ENCODE measurements at places on chromosomes 13 and 19.

DNA sequence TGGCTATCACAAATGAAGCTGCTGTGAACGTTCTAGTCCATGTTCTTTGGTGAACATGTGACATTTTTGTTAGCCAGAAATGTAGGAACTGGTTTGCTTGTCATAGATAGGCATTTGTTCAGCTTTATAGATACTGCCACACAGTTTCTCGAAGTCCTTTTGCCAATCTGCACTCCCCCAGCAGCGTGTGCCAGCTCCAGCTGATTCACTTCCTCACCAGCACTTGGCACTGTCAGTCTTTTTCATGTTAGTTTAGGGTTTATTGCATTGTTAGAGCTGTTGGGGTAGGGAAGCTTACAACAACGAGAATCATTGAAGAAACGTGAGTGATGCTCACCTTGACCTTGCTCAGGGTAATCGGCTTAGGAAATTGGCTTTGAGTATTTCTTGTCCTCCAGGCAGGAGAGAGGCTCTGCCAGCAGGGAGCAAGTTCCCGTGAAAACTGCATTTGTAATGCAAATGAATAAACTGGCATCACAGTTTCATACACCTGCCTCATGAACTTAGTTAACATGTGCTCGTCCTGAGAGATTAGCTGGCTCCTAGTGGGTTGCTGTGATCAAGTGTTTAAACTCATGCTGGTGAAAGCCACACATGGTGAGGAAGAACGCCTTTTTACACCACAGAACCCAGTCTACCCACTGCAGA is 83.9 kb downstream of the ING1 start:
- no peak for DNase-seq

DNA sequence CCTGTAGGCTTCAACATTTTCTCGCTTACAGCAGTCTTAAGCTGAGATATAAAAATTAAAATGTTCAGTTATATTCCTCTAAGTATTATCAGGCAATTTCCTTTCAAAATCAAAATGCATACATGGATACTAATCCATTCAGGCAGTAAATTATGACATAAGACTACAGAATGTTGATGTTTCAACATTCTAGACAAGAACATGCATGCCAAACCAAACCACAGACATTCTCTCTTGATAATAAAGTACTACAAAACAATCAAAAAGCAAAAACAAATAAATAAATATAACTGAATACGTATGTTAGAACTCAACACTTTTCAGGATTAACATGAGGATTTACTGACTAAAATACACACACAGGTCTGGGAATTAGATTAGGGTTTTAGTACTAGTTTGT is 7.7 kb downstream of the DIS3 start:
- DNase-seq = no peak

DNA sequence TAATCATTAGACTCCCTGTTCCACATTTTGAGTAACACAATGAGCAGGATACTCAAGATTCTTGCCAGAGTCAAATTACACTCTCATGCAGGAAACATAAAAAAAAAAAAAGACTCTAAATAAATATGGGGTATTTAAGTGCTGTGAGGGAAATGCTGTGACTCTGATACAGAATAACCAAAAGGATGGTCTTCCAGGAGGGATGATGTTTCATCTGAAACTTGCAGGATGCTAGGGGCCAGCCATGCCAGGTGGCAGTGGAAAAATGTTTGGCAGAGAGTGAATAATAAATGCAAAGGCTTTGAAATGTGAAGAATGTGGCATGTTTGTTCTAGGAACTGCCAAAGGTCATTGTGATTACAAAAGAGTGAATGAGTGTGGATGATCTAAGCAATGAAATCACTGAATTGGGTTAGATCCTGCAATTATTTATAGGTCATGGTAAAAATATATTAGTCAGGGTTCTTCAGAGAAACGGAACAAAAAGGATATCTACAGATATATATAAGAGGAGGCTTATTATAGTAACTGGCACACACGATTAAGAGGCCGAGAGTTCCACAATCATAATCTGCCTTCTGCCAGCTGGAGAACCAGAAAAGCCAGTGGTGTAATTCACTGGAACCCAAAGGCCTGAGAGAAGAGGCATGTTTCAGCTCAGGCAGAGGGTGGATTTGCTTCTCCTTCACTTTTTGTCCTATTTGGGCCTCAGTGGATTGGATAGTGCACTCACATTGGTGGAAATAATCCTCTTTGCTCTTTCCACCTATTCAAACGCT is 1832.8 kb upstream of the MIR17HG start:
- DNase-seq = no peak

DNA sequence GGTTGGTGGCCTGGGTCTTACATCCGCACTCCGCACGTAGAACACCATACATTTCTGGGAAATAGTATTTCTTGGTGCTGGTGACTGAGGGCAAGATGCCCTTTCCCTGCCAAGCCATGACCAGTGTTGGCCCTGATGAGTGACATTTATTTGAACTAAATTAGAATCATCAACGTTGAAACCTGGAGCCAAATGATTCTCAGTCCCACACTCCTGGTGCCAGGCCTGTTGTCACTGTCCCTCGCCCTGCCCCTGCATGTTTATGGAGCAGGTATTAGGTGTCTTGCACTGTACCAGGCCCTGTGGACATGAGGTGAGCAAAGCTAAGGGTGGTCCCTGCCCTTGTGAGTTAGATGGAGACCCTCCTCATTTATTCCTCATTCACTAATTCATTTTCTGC is 5.8 kb downstream of the CHST8 start:
- DNase-seq = no peak

GRCh38 chr19:36115453-36116343 is at the start of gene TBCB:
Gene TBCB, plus strand, starts transcription at chr19:36115468. Its CDS starts 93 bp downstream, at chr19:36115561.
- DNase-seq = no peak

GRCh38 chr13:41897126-41897525 is 63.8 kb downstream of the VWA8 start:
- no peak for DNase-seq

DNA sequence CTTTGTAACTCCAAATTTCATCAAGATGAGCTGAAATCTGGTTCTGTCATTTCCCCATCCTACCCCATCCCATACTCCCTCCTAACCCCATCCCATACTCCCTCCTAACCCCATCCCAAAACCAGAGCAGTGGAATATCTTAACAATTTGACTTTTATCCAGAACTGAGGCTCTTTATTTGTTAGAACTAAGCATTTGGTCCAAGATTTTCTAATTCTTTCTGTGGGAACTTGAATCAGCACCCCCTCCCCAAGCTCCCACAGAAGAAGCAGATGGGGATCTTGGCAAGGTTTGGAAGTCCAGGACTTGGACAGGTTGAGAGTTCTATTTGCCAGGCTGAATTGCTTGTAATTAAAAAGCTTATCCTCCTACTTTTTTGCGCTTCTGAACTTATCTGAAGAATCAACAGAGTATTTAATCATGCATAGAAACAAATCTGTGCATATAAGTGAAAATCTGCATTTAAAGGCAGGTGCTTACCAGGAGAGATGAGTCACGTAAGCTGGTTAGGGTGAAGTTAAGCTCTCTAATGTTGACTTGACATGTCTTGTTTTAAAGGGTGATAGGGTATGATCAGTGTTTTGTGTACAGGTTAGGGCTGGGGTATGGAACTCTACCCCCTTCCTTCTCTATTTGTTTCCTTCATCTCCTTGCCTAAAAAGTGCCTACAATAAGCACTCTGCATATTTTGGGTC is 111.1 kb downstream of the COG6 start:
- no peak for DNase-seq

DNA sequence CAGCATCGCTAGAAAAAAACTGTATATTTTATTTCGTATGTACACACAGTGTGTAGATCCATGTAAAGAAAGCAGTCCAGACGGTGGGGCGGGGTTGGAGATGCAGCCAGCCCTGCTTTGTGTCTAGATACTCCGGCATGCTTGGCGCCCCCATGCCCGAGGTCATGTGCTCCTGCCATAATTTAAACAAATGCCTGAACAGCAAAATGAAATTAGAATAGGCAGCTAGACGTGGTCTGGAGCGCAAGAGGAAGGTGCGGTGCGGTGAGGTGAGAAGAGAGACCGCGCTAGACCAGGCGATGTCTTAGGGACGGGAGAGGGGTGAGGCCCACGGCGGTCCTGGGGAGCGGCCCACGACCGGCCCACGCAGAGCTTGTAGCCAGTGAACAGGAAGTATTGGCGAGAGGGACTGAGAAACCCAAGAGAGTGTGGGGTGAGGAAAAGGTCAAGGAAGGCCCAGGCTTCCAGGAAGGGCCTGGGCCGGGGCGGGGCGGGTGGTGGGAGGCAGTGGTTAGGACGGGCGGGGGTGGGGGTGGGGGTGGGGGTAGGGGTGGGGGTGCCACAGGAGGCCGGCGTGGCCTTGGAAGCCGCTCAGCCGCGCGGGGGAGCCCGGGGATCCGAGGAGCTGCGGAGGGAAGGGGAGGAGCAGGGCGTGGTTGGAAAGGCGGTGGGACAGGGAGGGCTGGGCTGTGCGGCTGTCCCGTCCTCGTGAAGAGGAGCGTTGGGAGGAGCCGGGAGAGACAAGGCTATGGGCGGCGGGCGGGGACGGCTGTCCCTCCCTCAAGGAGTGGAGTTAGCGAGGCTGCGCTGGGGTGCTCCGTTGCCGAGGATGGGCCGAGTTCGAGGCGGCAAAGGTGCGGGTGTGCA is 254.7 kb upstream of the SGCG start:
- no peak for DNase-seq

DNA sequence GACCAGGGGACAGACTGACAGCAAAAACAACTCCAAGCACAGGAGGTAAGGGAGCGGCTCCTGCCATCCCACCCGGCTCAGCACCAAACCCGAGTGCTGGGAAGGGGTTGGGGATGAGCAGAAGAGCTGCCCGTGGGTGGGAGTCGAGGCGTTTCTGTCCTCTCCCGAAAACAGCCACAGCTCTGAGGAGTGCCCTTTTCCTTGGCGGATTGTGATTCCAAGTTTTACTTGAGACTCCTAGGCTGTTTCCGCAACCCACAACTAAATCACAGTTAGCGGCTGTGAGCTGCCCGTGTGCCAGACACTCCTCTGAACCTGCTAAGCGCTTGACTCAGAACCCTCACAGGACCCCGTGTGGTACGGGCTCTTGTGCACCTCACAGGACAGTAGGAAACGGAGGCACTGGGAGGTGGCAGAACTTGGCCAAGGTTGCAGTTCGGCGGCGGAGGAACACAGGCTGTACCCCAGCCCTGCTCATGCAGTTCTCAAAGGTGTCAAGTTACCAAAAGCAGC is 21.4 kb downstream of the CFAP97D2 start:
- DNase-seq = no peak

DNA sequence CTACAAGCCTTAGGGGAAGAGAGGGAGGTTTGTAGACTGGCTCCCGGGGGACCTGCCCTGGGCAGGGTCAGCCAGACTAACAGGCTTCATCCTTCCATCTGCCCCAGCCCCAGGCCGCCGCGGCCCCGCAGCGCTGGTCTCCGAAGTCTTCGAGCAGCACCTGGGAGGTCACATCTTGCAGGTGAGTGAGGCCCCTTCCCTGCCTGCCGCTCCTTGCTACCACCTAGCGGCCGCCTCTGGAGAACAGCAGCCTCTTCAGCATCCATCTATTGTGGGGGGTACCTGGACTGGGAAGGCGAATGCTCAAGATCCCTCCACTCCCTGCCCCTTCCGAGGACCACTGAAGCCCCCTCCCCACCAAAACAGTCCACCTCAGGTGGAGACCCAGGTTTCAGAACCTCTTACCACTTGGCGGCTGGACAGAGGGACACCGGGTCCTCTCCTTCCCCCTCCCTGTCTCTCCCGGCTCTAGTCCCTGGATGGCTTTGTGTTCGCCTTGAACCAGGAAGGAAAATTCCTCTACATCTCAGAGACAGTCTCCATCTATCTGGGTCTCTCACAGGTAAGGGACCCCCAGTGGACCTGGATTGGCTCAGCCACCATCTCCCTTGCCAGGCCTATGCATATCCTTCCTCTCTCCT is 12.7 kb downstream of the NPAS1 start:
- DNase-seq = no peak

DNA sequence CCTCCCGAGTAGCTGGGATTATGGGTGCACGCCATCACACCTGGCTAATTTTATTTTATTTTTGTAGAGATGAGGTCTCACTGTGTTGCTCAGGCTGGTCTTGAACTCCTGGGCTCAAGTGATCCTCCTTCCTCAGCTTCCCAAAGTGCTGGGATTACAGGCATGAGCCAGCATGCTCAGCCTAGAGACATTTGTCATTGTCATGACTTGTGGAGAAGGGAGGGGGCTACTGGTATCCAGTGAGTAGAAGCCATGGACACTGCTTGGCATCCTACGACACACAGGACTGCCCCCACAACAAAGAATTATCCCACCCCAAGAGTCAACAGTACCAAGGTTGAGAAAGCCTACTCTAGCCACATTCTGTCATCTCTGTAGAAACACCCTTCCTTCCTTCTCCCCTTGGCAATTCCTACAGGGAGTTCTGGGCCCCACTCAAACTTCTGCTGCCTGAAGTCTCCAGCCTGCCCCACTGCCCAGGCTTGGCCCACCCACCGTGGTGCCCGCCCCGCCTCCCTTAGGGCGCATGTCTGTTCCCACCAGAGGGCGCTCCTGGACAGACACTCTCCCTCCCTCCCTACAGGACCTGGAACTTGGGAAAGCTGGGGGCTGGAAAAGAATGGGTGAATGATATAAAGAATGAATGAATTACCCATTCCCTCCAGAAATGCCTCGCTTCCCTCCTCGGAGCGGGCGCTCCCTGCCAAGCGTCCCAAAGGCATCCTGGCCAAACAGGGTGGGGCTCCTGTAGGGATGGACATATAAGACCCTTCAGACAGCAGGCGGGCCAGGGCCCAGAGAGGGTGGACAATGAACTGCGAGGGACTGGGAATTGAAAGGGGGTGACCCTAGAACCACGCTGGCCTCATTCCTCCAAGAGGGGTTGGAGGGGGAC is 5.5 kb upstream of the EMP3 start:
- DNase-seq = peak; percentile 28

DNA sequence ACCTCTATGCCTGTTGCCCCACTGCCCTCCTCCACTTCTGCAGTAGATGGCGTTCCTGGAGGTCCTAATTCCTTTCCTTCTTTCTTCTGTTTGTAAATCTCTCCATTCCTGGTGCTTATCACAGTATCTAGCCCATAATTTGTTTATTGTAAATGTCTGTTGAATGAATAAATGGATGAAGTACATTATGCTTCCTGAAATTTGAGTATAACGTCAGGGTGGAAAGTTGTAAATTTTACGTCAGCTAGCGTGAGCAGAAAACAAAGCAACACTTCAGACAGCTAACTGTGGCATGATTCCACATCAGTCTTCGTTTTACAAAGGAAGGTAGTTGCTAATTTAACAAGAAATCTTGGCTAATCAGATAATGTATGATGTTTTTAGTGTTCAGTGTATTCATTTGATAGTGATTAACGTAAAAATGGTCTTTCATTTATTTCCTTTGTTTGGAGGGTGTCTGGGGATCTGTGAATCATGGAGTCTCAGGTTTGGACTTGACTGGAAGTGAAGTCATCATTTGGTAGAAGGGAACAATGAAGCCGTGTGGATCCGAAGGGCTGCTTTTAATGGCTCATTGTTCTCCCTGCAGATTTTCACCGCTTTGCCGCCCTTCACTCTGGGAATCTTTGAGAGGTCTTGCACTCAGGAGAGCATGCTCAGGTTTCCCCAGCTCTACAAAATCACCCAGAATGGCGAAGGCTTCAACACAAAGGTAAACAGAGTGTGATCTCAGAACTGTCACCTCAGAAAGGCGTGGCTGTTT is 215.1 kb downstream of the SHISA2 start:
- DNase-seq = no peak

Measured in NCI-H187 treated with DMSO at 0.1 percent for 48 hours (cell line).